CD4-positive, alpha-beta T cell treated with Interleukin-6 at 100 ng/mL for 8 hours (primary cell): ENCODE measurements at places on chromosomes 7 and 10.
A peak's percentile ranks its signal among the peaks of the same experiment; 100 is the strongest.

DNA sequence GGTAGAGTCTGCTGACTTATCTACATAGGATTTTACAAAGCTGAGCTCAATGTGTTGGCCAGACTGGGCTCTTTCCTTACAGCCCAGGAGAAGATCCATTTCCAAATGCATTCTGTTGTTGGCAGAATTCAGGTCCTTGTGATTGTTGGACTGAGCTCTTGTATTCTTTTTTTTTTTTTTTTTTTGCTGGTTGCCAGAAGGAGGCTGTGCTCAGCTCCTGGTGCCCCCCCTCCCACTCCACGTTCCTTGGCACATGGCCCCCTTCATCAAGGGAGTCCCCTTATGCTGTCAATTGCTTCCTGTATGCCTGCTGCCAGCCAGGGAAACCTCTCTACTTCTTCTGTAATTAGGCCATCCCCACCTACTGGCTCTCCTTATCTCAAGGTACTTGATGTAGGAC is 518.1 kb upstream of the AKR1E2 start:
- DNase-seq = no peak

DNA sequence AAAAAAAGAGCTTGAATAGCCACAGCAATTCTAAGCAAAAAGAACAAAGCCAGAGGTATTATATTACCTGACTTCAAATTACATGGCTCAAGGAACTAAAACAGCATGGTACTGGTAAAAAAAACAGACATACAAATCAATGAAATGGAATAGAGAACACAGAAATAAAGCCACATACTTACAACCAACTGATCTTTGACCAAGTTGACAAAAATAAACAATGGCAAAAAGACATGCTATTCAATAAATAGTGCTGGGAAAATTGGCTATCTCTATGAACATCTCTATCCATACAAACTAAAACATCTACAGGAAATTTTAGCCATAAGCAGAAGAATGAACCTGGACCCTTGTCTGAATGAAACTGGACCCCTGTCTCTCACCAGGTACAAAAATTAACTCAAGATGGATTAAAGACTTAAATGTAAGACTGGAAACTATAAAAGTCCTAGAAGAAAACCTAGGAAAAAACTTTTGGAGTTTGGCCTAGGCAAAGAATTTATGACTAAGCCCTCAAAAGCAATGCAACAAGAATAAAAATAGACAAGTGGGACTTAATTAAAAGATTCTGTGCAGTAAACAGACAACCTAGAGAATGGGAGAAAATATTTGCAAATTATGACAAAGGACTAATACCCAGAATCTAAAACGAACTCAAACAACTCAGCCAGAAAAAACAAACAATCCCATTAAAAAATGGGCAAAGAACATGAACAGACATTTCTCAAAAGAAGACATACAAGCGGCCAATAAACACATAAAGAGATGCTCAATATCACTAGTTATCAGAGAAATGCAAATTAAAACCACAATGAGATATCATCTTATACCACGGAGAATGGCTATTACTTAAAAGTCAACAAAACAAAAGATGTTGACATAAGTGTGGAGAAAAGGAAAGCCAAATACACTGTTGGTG is 72.8 kb upstream of the DDC start:
- no peak for DNase-seq

- no peak for DNase-seq
Observed at GRCh38 chr7:2140216-2141020, 92.3 kb downstream of the MAD1L1 start.

- DNase-seq = no peak
Observed at GRCh38 chr7:41476460-41476803, 226.5 kb downstream of the INHBA start.

DNA sequence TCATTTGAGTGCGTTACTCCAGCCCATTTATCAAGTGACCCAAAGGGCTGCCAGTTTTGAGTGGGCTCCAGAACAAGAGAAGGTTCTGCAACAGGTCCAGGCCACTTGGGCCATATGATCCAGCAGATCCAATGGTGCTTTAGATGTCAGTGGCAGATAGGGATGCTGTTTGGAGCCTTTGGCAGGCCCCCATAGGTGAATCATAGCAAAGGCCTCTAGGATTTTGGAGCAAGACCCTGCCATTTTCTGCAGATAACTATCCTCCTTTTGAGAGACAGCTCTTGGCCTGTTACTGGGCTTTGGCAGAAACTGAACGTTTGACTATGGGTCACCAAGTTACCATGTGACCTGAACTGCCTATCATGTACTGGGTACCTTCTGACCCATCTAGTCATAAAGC is 358.8 kb upstream of the SEMA3C start:
- DNase-seq = no peak

DNA sequence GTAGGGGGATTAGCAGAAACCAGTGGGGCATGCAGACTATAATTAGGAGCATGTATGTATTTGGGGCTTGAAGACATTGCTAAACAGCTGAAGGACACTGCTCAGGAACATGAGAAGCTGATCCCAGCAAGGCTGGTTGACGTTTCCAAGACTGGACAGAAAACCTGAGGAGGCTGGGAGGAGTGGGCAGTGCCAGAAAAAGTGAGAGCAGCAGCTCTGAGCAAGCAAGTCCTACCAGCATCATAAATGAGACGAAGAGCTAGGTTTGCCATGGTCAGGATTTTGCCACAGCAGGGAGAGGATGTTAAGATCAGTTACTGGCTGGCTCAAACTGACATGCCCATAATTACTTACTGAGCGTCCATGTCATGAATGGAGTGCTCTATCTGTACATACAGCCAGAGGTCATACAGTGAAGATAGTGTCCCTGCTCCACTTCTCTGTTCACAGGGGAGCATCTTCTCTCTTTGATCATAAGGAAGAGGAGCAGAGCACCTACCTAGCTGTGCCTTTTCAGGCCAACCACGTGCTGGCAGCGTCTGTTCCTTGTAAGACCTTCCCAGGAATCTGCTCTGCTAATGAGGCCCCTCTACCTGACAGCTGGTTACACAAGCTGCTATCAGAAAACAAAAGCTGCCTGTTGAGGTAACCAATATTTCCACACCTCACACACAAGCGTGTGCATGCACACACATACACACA is 44.7 kb downstream of the PDE1C start:
- DNase-seq = no peak

DNA sequence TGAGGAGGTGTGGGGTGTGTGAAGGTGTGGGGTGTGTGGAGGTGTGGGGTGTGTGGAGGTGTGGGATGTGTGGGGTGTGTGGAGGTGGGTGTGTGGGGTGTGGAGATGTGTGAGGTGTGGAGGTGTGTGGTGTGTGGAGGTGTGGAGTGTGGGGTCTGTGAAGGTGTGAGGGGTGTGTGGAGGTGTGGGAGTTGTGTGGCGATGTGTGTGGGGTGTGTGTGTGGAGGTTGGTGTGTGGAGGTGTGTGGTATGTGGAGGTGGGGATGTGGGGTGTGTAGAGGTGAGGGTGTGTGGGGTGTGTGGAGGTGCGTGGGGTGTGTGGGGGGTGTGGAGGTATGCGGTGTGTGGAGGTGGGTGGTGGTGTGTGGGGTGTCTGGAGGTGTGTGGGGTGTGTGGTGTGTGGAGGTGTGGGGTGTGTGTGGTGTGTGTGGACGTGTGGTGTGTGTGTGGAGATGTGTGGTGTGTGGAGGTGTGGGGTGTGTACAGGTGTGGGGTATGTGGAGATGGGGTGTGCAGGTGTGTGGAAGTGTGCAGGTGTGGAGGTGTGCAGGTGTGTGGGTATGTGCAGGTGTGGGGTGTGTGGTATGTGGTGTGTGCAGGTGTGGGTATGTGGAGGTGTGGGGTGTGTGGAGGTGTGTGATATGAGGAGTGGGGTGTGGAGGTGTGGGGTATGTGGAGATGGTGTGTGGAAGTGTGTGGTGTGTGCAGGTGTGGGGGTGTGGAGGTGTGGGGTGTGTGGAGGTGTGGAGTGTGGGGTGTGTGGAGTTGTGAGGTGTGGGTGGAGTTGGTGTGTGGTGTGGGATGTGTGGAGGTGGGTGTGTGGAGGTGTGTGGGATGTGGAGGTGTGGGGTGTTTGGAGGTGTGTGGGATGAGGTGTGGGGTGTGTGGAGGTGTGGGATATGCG is 34.5 kb downstream of the SPDYE17 start:
- DNase-seq = peak; percentile 1

- peak; percentile 42 for DNase-seq
Observed at GRCh38 chr7:136009488-136010079, 32.4 kb upstream of the MTPN start.

- DNase-seq = no peak
Observed at GRCh38 chr7:52726493-52726892, 308.9 kb upstream of the POM121L12 start.

DNA sequence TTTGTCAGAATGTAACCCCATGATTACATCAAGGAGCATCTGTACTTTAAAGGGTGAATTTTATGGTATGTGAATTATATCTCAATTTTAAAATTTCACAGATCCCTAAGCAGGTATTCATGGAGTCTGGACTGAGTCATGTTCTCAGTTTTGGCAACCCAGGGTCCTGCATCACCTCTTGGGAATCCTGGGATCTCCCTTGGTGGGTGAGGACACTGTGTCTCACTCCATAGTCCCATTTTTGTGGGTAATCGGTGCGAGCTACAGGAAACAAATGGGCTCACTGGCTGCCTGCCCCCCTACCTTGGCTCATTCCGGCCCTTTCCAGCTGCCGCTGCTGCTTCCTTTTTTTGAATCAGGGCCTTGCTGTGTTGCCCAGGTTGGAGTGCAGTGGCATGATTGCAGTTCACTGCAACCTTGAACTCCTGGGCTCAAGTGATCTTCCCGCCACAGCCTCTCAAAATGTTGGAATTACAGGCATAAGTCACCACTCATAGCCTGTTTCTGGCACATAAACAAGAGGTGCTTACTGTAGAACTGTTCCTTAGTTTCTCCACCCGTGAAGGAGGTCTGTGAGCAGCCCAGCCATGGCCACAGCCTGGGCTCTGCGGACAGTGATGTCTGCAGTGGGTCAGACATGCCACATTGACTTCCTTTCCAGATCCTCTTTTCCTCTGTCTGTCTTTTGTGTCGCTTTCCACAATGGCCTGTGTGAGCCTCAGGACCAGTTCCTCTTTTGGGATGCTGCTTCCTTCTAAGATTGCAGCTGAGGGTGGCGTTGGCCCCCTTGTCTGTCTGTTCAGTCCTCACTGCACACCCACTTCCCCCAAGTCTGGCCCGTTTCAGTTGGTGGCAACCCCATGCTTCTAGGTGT is 14.5 kb downstream of the PALD1 start:
- DNase-seq = no peak

DNA sequence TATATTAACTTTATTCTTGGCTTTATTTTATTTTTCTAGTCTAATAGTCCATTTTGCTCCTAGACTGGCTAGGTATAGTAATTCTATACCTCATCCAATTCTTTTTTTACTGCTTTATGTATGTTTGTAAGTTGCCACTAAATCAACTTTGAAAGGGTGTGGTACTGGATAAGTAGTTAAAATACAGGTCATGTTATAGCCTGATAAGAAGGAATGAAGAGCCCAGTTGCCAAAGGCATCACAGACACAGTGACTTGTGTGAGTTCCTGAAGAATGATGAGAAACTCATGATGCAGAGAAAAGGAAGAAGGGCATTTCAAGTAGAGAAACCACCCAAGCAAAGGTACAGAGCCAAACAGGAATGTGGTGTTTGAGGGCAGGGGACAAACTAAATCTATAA is 27.3 kb downstream of the NAPEPLD start:
- DNase-seq = no peak

- DNase-seq = peak; percentile 49
Observed at GRCh38 chr7:2138146-2138765, 94.5 kb downstream of the MAD1L1 start.

DNA sequence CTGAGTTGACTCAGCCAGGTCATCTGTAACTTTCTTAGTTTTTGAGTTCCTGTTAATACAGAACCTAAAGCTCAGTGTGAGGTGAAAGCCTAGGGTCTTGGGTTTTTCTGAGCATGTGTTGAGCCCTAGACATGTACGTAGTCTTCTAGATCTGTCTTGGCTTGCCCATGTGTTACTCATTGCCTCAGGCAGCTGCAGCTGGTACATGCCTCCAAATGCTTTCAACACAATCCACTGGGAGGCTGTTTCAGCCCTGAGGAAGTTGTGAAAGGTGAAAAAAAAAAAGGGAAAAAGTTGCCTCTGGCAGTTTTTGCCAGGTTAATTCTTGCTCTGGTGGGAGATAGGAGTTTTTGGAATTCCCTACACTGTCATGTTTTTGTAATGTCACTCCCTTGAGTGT is 134.6 kb downstream of the RNF216 start:
- DNase-seq = no peak

DNA sequence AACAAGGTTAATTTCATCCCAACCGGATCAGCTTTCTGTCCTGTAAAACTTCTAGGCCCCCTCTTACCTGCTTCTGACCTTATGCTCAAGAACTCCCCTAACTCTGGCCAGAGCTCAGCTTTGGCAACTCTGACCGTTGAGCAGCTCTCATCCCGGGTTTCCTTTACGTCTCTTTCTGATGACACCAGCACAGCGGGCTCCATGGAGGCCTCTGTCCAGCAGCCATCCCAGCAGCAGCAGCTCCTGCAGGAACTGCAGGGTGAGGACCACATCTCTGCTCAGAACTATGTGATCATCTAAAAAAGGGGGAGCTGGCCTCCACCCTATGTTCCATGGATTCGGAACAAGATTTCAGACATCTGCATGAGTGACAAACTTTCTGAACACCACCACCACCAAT is 117.6 kb downstream of the GLCCI1 start:
- DNase-seq = no peak

DNA sequence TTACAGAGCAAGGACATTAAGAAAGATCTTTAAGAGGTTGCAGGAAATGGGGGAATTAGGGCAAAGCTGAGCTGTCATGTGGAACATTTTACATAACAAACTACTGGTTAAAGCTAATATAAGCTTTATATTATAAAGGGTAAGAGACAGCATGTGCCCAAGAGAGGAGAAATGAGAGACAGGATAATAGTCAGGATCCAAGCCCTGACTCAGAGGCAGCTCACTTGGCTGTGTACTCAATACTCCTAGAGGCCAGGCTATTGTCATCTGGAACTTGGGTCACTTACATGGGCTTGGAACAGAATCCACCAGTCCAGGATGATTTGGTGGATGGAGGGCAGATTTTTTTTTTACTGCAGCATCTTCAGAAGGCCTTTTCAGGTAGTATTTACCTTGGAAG is 418.6 kb upstream of the ZMIZ1 start:
- DNase-seq = no peak

DNA sequence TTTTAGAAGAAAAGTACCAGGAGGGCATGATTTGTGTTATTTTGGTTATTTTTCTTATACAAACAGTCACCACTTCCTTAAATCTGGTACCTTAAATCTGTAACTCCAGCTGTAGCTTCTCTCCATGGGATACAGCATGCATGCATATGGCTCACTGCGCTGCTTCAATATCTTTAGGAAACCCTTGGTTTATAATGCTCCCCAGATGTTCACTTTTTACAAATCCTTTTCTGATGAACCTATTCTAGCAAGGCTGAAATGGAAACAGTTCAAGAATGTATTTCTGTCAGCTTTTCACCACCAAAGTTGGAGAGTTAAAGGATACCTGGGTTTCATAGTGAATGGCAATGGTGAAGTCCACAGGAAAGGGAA is 50.9 kb downstream of the LAMB4 start:
- DNase-seq = no peak

GRCh38 chr7:43104874-43105520 is 7.5 kb upstream of the HECW1 start:
- DNase-seq = no peak

DNA sequence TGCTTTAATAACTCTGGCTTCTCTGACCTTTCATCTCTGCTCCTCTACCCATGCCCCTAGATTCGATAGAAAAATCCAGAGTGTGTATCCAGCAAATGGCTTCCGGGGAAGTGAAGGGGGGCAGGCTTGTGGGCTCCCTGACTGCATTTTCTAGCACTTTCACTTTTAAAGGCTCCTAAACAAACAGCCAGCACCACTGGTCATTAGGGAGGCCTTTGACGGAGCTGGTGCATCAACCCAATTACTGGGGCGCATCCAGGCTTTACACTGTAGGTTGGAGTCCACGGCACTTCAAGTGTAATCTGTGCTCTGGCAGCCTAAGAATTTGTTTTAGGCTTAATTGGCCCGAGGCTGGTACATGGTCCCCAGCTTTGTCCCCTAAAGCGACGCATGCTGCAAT is 291.9 kb downstream of the GFRA1 start:
- no peak for DNase-seq
